CD8-positive, alpha-beta T cell (primary cell): ENCODE measurements at places on chromosomes 1 and 21.

- no peak for DNase-seq
These were observed 14.5 kb downstream of the CR1 start for GRCh38 chr1:207510444-207510843.

GRCh38 chr1:165560883-165561656 lies 17.3 kb downstream of the LRRC52 start:
- DNase-seq = no peak

- DNase-seq = no peak
These were observed 101.7 kb upstream of the CASZ1 start for GRCh38 chr1:10897981-10898728.

GRCh38 chr1:10429868-10430215 lies 391 bp upstream of the CENPS start:
- DNase-seq = no peak

- DNase-seq = no peak
These were observed 32.7 kb downstream of the LRRC52 start for GRCh38 chr1:165576536-165576935.

DNA sequence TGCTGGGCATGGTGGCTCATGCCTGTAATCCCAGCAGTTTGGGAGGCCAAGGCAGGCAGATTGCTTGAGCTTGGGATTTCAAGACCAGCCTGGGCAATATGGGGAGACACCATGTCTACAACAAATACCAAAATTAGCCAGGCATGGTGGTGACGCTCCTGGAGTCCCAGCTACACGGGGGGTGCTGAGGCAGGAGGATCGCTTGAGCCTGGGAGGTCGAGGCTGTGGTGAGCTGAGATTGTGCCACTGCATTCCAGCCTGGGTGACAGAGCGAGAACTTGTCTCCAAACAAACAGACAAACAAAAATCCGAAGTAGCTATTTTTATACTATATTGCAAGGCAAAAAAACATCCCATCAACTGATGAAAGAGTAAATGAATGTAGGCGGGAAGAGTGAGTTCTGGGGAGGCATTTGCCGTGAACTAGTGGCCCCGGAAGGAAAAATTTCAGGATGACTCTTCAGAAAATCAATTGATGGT lies 40.6 kb downstream of the NCMAP start:
- DNase-seq = no peak

DNA sequence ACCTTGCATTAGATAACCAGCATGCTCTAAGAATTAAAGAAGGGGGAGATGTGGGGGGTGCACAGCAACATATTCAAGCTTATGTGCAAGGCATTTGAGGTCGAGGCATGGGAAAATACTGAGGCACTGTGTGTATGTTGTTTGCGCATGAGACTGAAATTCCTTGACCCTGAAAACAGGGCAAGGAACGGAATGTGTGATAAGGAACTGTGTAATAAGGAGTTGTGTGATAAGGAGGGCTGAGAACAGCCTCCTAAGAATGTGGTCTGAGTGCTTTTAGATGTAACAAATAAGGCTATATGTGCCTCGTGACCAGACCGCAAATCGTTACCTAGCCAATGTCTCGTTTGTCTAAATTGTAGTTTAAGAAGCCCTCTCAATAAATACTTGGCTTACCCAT lies 26.5 kb upstream of the ITLN1 start:
- DNase-seq = no peak

- DNase-seq = no peak
These were observed 3.6 kb downstream of the SLC16A4 start for GRCh38 chr1:110387048-110387754.

DNA sequence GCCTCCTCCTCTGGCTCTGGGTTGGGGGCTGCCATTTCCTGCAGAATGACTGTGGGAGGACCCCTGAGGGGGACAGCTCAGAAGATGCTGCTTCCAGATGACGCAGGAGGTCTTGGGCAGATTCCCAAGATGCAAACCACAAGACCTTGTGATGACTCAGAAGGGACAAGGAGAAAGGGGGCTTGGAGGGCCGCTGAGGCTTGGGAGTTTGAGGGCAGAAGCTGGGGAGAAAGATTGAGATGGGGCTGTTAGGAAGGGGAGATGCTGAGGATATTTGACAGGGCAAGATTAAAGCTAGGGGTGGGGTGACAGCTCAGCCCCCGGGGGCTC lies 7.5 kb downstream of the PTPRU start:
- DNase-seq = no peak

DNA sequence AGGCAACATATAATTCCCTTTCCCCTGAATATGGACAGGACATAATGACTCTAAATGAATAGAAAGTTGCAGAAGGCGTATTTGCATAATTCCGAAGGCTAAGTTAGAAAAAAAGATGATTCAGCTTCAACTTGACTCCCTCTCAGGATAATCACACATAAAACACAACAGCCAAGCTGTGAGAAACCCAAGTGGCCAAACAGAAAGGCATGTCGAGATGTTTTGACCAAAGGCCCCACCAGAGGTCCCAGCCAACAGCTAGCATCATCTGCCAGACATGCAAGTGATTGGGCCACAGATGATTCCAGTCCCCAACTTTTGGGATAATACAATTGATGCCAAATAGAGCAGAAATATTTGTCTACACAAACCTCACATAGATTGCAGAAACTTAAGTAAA lies 444.9 kb downstream of the LTN1 start:
- DNase-seq = no peak

DNA sequence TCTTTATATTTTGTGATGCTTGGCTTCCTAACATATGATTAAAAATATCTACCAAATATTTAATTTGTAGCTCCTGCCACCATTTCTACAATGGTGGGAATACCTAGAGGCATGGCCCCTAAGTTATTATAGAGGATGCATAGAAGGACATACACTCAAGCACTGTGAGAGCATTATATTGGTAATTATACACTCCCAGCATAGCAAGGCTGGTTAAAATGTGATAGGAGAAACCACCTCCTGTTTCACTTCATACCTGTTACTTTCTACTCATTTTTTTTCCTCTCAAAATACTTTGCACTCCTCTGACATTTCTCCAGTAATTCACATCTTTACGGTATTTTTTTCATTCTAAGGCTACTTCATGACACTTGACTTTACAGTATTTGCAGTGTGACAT lies 92.9 kb downstream of the HS2ST1 start:
- DNase-seq = no peak

DNA sequence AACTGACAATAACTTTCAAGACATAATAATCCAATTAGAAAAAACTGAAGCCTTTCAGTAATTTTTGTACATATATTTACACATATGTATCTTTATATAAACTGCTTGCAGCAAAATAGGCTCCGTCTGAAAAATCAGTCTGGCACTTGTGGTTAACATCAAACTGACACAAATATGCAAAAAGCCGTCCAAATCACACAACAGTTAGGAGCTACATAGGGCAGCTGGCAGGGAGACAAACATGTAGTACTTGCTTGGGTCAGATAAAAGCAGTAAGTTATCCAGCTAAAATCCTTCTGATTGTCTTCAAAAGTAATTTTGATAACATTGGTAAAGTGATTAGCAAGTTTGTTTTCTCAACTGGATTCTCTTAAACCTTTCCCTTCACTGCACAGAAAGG lies 14.7 kb upstream of the GUCA2A start:
- no peak for DNase-seq

- DNase-seq = no peak
These were observed 395.9 kb downstream of the KCTD3 start for GRCh38 chr1:215963040-215963439.

- no peak for DNase-seq
These were observed 10.2 kb upstream of the RNF186 start for GRCh38 chr1:19825298-19825697.

DNA sequence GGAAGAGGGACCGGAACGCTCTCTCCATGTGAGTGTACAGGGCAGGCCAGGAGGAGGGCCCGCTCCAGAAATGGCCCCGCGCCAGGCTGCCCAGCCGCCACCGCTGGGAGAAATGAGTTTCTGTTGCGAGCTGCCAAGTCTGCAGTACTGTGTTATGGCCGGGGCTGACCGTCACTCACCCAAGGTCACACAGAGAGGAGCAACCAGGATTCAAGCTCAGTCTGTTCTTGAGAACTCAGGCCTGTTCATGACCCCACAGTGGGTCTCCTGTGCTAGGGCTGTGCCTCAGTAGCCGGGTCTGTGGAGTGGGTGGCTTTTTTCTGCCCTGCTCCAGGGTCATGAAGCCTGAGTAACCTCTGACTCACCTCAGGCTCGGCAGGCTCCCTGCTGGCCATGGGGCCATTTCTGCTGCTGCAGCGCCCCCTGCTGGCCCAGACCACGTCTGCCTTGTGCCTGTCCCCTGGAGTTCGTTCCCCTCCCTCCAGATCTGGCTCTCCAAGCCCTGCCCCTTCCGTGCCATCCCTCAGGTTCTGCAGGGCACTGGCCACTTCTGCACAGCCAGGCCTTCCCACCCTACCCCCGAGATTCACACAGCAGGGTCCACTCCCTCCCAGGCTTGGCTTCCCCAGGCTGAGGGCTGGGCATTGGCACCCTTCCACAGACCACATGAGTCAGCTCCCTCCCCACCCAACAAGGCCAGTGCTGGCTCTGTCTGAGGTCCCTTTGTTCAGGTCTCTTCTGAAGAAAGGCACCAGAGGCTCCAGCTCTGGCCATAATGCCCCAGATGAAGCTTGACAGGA lies 51.8 kb downstream of the EDN2 start:
- peak; percentile 54 for DNase-seq

DNA sequence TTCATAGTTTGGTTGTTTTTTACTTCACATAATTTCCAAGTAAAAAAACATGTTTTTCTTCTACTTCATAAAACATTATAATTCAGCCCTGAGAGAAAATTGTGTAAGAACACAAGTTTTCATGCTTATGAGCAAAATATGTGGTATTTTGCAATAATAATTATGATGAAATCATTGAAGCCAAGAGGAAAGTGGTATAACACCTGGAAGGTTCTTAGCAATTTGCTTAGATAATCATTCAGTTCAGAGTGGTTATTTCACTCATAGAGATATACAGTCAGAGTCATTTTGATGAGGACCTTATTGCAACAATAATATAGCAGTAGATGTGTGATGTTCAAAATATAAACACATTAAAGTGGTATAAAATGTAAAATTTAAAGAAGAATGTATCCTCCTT lies 94.5 kb downstream of the PLPPR4 start:
- no peak for DNase-seq

DNA sequence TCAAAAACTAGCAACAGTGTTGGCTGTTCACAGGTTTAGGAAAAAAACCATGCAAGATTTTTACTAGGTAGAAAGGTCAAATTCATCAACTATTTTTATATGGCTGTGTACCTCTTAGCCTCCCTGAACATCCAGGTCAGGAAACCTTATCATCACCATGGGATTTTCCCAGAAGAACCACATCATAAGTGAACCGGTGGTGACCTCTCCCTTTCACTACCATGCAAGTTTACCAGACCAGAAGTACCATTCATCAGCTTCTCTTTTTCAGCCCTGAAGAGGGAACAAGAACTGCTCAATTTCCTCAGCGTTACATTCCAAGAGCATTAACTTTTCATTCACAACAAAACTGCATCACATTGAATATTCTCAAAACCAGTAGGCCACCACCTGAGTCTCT lies 5.9 kb downstream of the SSBP3 start:
- no peak for DNase-seq

DNA sequence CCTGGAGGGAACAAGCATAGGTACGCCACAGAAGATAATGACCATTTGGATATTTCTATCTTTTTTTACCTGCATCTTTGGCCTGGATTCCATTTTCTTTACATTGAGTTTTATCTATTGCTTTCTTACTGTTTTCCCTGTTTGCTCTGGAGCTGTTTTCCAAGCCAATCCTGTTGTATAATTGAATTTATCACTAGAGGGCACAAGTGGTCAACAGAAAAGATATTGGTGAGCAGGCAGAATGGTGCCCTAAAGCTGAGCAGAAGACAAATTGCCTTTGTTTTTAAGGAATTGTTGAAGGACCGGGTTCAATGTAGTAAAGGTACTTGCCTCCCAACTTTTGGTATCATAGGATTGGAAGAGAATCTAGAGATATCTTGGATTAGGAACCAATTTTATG lies 152.8 kb downstream of the PPP1R12B start:
- DNase-seq = no peak

DNA sequence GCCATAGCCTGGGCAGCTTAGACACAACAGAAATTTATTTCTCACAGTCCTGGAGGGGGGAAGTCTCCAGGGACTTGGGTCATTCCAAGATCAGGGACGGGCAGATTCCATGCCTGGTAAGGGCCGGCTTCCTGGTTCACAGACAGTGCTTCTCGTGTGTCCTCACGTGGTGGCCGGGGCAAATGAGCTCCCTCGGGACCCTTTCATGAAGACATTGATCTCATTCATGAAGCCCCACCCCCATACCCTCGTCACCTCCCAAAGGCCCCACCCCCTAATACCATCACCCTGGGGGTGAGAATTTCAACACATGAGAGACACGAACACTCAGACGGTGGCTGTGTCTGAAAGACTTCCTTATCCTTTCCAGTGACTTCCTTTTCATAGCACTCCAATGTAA lies 51.5 kb downstream of the ACOT7 start:
- DNase-seq = no peak

DNA sequence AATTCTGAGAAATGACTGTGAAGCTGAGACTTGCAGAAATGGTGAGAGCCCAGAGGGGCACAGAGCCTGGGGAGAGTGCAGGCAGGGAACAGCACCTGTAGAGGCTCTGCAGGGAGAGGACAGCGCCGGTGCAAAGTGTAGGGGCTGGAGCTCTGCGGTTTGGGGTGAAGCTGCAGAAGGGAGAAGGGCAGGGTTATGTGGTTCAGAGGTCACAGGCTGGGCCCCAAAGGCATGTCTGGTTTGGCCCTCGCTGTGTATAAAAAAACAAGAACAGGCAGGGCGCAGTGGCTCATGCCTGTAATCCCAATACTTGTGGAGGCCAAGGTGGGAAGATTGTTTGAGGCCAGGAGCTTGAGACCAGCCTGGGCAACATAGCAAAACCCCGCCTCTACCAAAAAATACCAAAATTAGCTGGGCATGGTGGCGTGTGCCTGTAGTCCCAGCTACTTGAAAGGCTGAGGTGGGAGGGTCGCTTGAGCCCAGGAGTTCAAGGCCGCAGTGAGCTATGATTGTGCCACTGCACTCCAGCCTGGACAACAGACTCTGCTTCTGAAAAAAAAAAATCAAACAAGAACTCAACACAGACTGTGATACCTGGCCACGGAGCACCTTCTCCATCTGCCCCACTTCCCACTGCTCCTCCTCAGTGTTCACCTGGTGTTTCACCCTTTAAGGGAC lies 29.1 kb downstream of the SERINC2 start:
- no peak for DNase-seq

GRCh38 chr1:231274119-231274825 lies 33.3 kb downstream of the GNPAT start:
- DNase-seq = no peak

DNA sequence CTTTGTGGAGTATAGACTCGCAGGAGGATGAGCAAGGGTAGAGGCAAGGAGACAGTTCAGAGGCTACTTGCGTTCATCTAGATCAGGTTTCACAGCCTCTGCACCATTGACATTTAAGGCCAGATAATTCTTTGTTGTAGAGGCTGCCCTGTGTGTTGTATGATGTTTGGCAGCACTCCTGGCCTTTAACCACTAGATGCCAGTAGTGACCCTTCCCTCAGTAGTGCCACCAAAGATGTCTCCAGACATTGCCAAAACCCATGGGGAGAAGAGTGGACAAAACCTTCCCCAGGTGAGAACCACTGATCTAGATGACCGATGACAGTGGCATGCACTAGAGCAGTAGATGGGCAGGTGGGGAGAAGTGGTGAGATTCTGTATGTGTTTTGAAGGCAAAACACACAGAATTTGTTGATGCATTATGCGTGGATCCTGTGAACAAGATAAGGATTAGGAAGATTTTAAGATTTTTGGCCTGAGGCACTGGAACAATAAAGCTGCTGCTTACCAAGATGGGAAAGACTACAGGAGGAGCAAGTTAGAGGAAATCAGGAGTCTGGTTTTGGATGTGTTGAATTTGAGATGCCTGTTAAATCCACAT lies 9.9 kb upstream of the COG2 start:
- DNase-seq = no peak

- peak; percentile 15 for DNase-seq
These were observed 890 bp downstream of the GJC2 start for GRCh38 chr1:228150461-228151179.
